Pons (tissue), 1 donor: ENCODE measurements at places on chromosomes 4 and X.

- peak; percentile 11 for DNase-seq
These were observed 262.5 kb upstream of the PCDH18 start for GRCh38 chr4:137794764-137795254.

- no peak for DNase-seq
These were observed 274.5 kb downstream of the ADGRA3 start for GRCh38 chr4:22241415-22241814.

DNA sequence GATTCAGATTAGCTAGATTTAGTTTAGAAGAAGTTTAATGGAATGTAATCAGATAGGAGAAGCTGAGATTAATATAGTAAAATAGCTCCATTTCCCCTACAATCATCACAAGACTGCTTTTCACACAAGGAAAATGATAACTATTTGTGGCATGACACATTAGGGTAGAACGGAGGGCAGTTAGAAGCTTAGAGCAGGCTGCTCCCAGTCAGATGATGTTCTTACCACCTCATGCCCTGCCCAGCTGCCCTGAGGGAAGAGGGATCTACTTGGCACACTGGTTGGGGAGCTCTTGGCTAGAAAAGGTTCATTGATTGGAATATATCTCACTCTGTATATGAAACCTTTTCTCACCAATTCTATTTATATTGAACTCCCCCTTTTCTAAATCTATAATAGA lies 180.7 kb upstream of the IL15 start:
- DNase-seq, result no peak

DNA sequence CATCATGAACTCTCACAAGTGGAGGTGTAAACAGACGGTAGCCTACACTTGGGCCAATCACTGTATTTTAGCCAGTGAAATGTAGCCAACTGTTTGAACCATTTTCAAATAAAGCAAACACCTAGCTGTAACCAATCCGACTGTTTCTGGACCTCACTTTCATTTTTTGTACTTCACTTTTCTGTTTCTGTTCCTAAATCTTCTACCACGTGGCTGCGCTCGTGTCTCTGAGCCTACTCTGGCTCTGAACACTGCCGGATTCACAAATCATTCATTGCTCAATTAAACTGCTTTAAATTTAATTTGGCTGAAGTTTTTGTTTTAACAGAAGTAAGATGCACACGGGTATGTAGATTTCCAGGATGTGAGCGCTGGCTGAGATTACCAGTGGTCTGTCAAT lies 319.1 kb downstream of the RAPGEF2 start:
- DNase-seq, result peak; percentile 31

GRCh38 chr4:54085284-54085683 lies 14.7 kb upstream of the GSX2 start:
- peak; percentile 93 for DNase-seq

DNA sequence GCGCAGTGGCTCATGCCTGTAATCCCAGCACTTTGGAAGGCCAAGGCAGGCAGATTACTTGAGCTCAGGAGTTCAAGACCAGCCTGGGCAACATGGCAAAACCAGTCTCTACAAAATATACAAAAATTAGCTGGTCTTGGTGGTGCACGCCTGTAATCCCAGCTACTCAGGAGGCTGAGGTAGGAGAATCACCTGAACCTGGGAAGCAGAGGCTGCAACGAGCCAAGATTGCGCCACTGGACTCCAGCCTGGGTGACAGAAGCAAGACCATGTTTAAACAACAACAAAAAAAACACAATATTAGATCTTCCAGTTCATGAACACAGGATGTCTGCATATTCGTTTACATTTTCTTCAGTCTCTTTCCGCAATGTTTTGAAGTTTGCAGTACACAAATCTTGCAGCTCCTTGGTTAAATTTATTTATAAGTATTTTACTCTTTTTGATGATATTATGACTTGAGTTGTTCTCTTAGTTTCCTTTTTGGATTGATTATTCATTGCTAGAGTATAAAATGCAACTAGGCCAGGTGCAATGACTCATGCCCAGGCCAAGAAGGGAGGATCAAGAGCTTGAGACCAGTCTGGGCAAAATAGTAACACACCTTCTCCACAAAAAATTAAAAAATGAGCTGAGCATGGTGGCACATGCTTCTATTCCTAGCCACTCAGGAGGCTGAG lies 30.4 kb upstream of the ABCG2 start:
- no peak for DNase-seq

DNA sequence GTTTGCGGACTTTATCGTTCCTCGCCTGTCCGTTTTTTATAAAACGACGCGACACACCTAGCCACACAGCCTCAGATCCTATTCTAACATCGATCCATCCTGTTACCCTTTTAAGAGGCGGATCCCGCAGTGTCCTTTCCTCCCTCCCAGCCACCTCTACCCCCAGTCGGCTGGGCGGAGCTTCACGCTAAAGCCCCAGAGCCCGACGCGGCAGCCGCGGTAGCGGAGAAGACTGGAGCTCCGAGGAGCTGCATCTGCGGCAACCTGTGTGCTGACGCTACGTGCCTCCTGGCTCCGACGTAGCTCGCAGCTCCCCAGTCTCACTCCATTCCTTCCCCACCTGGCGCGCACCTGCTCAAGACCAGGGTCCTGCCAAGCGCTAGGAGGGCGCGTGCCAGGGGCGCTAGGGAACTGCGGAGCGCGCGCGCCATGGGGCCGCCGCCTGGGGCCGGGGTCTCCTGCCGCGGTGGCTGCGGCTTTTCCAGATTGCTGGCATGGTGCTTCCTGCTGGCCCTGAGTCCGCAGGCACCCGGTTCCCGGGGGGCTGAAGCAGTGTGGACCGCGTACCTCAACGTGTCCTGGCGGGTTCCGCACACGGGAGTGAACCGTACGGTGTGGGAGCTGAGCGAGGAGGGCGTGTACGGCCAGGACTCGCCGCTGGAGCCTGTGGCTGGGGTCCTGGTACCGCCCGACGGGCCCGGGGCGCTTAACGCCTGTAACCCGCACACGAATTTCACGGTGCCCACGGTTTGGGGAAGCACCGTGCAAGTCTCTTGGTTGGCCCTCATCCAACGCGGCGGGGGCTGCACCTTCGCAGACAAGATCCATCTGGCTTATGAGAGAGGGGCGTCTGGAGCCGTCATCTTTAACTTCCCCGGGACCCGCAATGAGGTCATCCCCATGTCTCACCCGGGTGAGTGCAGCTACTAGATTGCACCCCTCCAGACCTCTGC lies at the start of gene RNF128:
Gene RNF128, plus strand, starts transcription at position 217 of the 953 bp plus-strand sequence. Its CDS starts 213 bp downstream, at position 430.
- DNase-seq, result no peak

DNA sequence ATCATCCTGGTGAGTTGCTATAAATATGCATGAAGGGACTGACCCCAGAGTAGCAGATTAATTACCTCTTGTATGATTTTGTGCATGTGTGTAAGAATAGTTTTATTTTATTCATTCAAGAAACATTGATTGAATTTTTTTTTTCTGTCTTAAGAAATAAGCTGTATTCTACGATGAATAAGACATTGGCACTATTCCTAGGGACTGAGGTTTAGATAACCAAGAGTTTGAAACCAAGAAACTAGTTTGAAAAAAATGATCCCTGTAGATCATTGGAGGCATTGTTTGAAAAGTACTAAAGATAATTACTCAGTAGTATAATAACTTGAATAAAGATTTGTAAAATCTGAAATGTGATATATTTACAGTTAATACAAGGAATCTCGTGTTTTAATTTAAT lies 1086.9 kb downstream of the PCDH7 start:
- DNase-seq, result no peak

DNA sequence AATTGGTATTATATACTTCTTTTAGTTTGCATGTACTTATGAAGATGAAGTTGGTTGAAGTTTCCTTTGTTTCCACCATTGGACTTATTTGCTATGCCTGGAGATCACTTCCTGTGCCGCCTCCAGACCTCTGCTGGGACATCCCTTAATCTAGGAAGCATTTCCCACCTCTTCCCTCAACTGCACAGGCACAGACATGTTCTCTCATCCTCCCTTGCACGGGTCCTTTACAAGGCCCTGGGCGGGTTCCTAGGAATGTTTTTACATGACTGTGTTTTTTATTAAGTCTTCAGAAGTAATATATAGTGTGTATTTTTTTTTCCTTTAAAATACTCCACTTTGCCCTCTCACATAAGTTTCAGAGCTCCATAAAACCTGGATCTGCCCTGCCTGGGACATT lies 51.0 kb downstream of the TMEM131L start:
- no peak for DNase-seq

GRCh38 chr4:14580061-14580460 lies 422.2 kb upstream of the CPEB2 start:
- no peak for DNase-seq

GRCh38 chr4:102139932-102140331 lies 205.3 kb downstream of the SLC39A8 start:
- DNase-seq, result no peak
